ENCODE measurements at places on chromosomes 6 and 20. TPM values are rescaled to one million over a fixed set of nuclear protein-coding genes. Genes with fewer than 3 reads are reported as not detected.

The WFDC12 gene
- total RNA-seq, result not detected

The GPR63 gene
- 0.98 TPM for total RNA-seq

The TMEM217 gene
- total RNA-seq, result 2.9 TPM

The PAQR8 gene
- 4.1 TPM for total RNA-seq

The PROKR2 gene
- total RNA-seq, result not detected

The JPH2 gene
- total RNA-seq, result 0.20 TPM

The BACH2 gene
- total RNA-seq, result 0.59 TPM

The IL17F gene
- total RNA-seq, result not detected

The IBTK gene
- total RNA-seq, result 43.4 TPM

The RBBP8NL gene
- total RNA-seq, result not detected

The CDSN gene
- not detected for total RNA-seq
